ACHN (cell line): ENCODE measurements at places on chromosomes 7 and 10.

- no peak for DNase-seq
Measured at GRCh38 chr10:21832821-21833130, 170.8 kb downstream of the DNAJC1 start.

GRCh38 chr7:23183279-23184012 is 1.6 kb downstream of the NUP42 start:
- DNase-seq: no peak

- DNase-seq: no peak
Measured at GRCh38 chr10:117936566-117936965, 110.2 kb downstream of the RAB11FIP2 start.

DNA sequence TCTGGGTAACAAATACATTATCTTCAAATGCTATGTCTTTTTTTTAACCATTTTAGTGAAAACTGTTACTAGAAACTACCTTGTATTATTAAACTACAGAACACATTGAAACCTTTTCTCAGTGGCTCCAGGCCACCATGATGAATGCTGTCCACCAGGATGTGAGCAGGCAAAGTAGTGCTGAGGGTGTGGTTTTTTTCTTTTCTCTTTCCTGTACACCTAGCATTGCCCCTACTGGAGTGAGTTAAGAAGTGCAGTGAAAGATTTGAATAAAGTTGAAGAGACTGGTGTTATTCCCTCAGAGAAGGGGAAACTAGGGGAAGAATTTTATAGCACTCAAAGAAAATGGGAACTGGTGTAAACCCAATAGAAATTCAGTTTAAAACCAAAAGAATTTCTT is 120.0 kb upstream of the SAMD8 start:
- peak; percentile 80 for DNase-seq

- no peak for DNase-seq
Measured at GRCh38 chr7:34761627-34762026, 103.6 kb downstream of the NPSR1 start.
